ENCODE measurements at places on chromosomes 12 and 14.

- no peak for DNase-seq
These were observed 140.8 kb downstream of the PTCSC3 start for GRCh38 chr14:36035675-36036074.

DNA sequence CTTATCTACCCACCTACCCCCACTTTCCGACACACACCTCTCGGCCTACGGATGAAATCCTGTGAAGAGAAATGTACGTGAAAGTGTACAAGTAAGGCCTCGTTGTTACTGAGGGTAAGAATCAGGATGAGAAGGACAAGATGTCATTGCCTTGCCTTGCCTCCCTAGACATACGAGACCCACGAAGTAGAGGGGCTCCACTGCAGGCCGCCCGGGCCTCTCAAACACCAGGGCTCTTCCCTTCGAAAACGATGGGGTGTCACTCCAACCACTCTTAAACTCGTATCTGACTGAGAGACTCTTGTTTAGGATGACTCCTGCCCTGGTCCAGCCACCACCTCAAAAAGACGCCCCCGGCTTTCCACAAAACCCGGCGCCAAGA, 498 bp downstream of the RACGAP1 start:
- DNase-seq, result no peak

DNA sequence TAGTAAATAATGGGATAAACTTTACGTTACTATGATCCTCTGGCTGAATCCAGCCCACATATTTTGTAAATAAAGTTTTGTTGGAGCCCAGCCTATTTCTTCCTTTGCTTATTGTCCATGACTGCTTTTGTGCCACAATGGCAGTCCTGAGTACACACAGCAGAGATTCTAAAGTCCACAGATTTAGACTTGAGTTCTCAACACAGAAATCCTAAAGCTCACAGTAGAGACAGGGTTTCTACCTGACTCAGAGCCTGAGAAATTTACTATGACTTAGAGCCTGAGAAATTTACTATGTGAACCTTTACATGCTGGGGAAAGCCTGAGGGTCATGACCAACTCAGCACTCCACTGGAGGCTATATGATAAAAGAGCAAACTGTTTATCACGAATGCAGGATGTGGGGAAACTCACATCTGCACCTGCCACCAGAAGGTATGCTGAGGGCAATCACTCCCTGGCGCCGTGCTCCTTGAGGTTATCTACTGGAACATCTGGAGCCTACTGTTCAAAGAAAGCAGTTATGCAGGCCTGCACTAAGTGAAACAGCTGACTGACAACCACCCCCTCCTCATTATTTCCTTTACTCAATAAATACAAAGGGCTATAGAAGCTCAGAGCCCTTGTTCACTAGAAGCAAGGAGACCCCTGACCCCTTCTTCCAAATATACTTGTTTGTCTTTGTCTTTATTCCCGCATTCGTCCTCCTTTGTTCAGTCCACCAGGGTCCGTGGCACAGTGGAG, 52.6 kb upstream of the BICD1 start:
- no peak for DNase-seq

- no peak for DNase-seq
These were observed 47.4 kb downstream of the STX2 start for GRCh38 chr12:130791629-130792028.

DNA sequence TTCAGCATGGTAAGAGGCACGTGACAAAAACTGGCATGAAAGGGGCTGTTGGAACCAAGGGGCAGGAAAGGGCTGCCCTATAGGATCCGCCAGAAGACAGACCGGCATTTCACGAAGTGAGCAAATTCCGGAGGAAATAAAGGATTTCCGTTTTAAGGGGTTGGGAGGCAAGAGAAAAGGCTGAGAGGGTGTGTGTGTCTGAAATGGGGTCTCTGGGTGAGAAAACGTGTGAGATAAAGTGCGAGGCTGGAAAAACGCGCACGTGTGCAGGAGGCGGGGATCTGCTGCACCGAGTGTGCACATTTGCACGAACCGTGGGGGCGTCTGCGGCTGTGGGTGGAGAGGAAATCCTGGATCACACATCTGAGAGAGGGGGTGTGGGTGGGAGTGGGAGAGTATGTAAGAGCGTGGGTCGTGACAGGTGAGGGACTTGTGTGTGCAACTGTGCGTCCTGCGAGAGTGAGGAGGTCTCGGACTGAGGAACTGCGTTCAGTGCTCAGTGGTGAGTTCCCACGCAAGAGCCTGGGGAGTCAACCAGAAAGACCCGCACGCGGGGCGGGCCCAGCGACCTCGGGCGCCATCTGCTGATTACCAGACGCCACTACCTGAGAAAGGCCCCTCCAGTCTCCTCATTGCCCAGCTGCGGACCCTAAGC, 37.0 kb upstream of the P2RX7 start:
- DNase-seq, result peak; percentile 37

DNA sequence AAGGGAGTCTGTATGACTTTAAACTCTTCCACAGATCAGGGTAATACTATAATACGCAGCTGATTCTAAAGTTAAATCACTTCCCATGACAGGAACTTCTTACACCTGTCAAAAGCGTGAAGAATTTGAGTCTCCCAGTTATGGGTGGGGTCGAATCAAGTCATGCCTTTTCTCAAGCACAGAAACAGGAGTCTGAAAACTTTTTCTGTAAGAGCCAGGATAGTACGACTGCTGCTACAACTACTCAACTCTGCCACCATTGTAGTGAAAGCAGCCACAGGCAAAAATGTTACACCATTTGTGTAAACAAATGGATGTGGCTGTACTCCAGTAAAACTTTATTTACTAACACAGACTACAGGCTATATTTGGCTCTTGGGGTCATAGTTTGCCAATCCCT, 90.3 kb downstream of the DUSP6 start:
- DNase-seq, result no peak

GRCh38 chr14:31386271-31386670, 34.1 kb downstream of the HEATR5A start:
- no peak for DNase-seq

DNA sequence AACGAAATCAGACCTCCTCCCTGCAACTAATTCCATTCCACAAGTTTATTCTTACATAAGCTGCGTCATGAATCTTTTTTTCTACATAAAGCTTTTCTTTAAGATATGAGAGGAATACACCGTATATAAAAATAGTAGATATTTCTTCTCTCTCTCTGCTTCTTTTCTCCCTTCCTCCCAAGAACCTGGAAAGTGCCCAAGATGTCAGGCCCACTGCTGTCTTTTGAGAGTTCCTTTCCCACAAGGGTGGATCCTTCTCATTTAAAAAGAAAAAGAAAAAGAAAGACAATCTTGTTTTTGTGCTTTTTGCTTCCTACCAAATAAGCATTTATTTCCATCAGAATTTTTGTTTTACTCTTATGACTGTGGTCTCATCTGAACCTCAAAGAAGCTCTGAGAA, 11.0 kb downstream of the TESPA1 start:
- no peak for DNase-seq

- no peak for DNase-seq
These were observed 3.3 kb upstream of the C12orf71 start for GRCh38 chr12:27085654-27086053.

Data from amygdala (tissue), 56 donors.